ENCODE measurements at places on chromosomes 7 and 10.

- DNase-seq = no peak
Observed at GRCh38 chr10:48551861-48552591, 52.8 kb downstream of the ARHGAP22 start.

DNA sequence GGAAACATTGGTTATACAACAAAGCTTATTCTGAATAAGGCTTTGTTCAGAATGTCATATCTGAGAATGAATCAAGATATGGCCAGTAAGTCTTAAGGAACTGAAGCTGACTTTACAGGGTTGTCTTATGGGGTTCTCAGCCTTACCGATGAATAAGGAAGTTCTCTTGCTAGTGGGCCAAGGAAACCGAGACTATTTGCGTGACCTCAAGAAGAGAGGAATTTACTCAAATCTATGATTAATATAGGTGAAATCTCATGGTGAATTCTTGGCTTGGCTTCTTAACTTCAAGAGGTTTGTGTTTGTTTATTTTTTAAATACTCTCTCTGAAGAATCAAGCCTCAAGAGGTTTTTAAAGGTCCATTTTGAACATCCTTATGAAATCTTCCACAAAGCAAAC is 4.7 kb upstream of the MRLN start:
- no peak for DNase-seq

GRCh38 chr10:112296908-112297331 is 13.7 kb downstream of the TECTB start:
- no peak for DNase-seq

GRCh38 chr7:81752318-81752714 is 17.5 kb downstream of the HGF start:
- DNase-seq = no peak

- DNase-seq = no peak
Observed at GRCh38 chr7:37694208-37695094, 10.9 kb downstream of the GPR141 start.

DNA sequence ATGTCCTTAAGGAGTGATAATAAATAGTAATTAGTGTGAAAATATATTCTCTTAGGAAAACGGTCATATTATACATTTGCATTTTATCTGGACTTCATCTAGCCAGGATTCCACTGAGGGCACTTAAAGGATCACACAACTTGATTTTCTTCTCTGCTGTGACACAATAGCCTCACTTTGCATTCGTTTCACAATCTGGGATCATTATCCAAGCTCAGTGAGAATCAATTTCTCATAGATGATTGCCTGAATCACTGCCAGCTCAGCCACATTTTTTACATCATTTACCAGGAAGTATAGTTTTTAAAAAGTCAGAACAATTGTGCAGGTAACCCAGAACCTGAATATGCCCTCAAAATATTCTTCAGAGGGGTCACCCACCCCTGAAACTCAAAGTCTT is 68.9 kb downstream of the PTPRZ1 start:
- no peak for DNase-seq

GRCh38 chr7:76047305-76047810 is 442 bp downstream of the STYXL1 start:
- no peak for DNase-seq

- no peak for DNase-seq
Observed at GRCh38 chr10:59694936-59695335, 14.7 kb downstream of the SLC16A9 start.

GRCh38 chr10:112554263-112554662 is 107.2 kb downstream of the VTI1A start:
- no peak for DNase-seq

- no peak for DNase-seq
Observed at GRCh38 chr10:52668024-52668423, 104.6 kb downstream of the MBL2 start.

GRCh38 chr7:112573302-112574039 is 92.7 kb downstream of the LSMEM1 start:
- DNase-seq = no peak

GRCh38 chr7:127091620-127092019 is 161.1 kb downstream of the GRM8 start:
- no peak for DNase-seq

GRCh38 chr7:70347463-70348254 is 749.4 kb downstream of the AUTS2 start:
- no peak for DNase-seq

- DNase-seq = no peak
Observed at GRCh38 chr7:112300831-112301407, 94.4 kb downstream of the ZNF277 start.

GRCh38 chr7:124276005-124276622 is 243.2 kb upstream of the TMEM229A start:
- DNase-seq = no peak

DNA sequence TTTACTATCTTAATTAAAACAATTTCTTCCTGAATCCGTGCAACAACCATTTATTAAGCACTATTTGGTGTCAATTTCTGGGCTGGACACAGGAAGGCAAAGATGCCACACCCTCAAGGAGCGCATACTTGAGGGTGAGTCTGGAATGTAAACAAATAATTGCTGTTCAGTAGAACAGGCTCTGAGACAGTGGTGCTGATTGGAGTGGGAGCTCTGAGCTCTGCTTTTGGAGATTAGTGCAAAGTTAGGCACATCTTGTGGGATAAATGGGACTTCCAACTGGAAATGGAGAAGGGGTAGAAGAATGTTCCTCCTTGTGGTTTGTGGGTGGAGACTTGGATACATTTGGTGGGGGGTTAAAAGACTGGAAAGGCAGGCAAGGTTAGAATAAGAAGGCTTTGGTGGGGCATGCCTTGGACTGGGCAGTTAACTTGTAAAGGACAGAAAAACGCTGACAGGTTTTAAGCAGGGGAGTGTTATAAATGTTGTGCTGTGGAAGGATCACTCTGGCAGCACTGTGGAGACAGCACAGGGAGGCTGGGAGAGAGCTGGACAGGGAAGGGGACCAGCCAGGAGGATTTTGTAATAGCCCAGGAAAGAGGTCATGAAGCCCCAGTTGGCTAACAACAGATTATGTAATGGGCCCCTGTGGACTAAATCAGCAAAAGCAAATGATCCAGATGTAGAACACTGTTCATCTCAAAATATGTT is 80.7 kb downstream of the ZNF365 start:
- DNase-seq = no peak

DNA sequence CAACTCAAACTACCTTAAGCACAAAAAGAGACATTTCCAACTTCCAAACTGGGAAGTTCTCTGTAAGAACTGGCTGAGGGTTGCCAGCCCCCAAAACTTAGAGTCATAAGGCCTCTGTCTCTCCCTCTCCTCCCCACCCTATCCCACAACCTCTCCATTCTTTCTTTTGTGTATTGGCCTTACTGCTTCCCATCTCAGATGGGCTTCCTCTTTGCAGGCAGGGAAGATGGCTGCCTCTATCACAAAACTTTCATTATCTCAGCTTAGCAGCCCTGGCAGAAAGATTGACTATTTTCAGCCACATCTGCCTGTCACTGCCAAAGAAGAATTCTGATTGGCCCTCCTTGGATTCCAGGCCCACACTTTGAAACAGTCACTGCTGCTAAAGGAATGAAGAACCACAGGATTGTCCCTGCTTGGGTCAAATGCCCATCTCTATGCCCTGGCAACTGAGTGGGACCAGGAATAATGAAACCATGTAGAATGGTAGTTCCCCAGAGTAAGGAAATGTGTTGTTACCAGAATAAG is 58.0 kb upstream of the PRKAR2B start:
- DNase-seq = no peak

GRCh38 chr7:104795086-104795485 is 218.9 kb upstream of the KMT2E start:
- no peak for DNase-seq

DNA sequence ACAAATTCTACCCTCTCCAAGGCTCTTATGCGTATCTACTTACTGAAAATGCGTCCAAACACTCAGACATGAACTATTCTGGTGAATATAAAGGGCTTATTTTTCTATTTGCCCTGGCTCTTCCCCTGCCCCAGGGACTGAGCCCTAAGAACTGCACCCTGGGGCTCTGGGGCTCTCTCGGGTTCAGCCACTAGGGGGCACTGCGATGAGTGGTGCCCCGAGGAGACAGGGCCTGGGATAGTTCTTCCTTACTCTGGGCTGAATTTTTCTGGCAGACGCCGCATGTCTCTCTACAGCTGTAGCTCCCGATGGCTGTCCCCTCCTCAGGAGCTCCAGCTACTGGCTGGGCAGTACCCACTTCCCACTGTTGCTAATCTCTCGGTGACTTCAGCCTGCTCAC is 30.8 kb upstream of the GSDME start:
- DNase-seq = no peak

GRCh38 chr7:152949253-152949652 is 189.7 kb downstream of the ACTR3B start:
- DNase-seq = no peak

- peak; percentile 8 for DNase-seq
Observed at GRCh38 chr7:104878577-104878976, 135.4 kb upstream of the KMT2E start.

GRCh38 chr10:121158988-121159579 is 307.9 kb downstream of the WDR11 start:
- no peak for DNase-seq

All from T-helper 2 cell treated with Interferon-gamma antibody and Interleukin-4, amounts not matched to agents 5 μg/mL and 100 μg/mL, for 36 hours (primary cell).